Stimulated activated CD8-positive, alpha-beta memory T cell treated with anti-CD3 and anti-CD28 coated beads, Interleukin-7, amount 100 ng/mL, for 1 hour (primary cell): ENCODE measurements at places on chromosomes 12 and 14.

DNA sequence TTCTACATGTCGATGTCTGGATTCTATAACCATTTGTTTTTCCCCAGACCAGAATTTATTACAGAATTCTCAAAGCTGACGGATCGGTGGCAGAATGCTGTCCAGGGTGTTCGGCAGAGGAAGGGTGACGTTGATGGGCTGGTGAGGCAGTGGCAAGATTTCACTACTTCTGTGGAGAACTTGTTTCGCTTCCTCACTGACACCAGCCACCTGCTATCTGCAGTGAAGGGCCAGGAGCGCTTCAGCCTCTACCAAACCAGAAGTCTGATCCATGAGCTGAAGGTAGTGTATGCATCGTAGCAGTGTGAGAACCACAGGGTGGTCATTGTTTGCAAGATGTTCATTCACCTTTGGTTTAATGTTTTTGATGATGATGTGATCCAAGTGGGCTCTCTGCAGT lies 124.0 kb downstream of the ESR2 start:
- DNase-seq: no peak

GRCh38 chr12:13000925-13001774 lies 1.1 kb upstream of the HEBP1 start:
- DNase-seq: peak; percentile 3

- DNase-seq: no peak
Measured at GRCh38 chr14:47852278-47852677, 176.9 kb upstream of the MDGA2 start.

DNA sequence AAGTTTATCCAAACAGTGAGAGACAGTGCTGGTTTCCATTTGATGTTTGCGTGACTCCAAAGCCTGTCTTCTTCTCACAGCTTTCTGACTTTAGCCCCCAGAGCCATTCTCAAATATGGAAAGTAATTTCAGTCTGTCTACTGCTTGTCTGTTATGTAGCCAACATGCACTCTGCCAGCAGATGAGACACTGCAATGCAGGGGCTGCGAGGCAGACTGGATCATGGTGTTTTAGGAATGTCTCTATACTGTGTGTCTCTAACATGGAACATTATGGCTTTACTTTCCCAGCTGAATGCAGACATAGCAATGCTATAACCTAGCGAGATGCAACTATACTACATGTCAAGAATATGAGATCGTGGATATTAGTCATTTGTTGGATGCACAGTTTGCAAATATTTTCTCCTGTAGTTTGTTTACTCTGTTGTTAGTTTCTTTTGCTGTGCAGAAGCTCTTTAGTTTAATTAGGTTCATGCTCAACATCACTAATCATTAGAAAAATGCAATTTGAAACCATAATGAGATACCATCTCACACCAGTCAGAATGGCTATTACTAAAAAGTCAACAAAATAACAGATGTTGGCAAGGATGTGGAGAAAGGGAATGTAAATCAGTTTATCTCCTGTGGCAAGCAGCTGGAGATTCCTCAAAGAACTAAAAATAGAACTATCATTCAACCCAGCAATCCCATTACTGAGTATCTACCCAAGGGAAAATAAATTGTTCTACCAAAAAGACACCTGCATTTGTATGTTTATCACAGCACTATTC lies 235.8 kb upstream of the TMTC1 start:
- no peak for DNase-seq

DNA sequence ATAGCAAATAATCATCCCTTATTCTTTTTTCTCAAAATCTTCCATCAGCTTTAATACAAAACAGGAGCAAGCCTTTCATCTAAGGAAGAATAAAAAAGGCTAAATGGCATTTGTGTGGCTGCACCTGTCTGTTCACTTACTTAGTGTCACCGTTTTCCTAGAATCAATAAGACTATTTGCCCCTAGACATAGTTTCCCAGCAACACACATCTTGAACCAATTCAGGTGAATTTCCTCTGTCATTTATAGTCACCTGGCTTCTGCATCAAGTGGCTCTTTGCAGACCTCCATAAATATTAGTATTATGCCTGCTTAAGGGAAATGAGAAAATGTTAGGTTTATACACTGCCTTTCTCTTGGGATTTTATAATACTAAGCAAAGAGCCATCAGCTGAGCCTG lies 17.4 kb upstream of the GCH1 start:
- no peak for DNase-seq

DNA sequence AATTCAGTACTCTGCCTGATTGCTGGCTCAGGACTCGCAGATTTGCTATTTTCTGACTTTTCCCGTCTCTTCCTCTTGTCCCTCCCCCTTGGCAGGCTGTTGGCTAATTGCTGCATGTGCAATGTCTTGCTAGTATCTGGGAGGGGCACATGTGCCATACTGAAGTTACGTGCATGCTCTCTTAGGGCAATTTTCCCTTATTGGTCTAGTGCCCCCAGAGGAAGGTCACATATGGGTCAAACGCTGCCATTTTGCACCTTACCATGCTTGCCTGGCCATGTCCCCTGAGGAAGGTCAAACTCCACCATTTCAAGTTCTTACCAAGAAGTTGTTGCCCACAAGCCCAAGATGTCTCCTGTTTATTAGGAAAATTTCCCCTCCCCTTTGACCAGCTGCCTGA lies 13.9 kb upstream of the ERC1 start:
- no peak for DNase-seq

DNA sequence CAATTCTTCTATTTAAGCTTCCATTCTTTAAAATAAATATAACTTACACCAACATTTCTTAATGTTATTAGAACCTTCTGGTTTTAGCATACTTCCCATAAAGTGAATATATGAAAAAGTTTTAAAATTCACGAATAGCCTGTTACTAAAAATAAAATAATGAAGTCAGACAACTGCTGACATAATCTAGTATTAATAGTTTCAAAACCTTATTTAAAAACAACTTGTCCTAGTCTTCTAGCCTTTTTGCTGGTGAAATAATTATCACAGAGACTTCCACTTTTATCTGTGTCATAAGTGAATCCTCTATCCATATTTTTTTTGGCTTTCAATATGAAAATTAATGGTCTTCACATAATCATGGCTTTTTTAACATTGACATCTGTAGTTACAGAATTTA lies 93.8 kb upstream of the MON2 start:
- no peak for DNase-seq

GRCh38 chr12:83122623-83122934 lies 435.9 kb downstream of the TMTC2 start:
- DNase-seq: no peak

- DNase-seq: no peak
Measured at GRCh38 chr12:115620816-115621215, 656.7 kb downstream of the MED13L start.

GRCh38 chr12:26520869-26521268 lies 312.1 kb downstream of the ITPR2 start:
- no peak for DNase-seq

- no peak for DNase-seq
Measured at GRCh38 chr12:70332236-70332635, 33.9 kb upstream of the KCNMB4 start.

DNA sequence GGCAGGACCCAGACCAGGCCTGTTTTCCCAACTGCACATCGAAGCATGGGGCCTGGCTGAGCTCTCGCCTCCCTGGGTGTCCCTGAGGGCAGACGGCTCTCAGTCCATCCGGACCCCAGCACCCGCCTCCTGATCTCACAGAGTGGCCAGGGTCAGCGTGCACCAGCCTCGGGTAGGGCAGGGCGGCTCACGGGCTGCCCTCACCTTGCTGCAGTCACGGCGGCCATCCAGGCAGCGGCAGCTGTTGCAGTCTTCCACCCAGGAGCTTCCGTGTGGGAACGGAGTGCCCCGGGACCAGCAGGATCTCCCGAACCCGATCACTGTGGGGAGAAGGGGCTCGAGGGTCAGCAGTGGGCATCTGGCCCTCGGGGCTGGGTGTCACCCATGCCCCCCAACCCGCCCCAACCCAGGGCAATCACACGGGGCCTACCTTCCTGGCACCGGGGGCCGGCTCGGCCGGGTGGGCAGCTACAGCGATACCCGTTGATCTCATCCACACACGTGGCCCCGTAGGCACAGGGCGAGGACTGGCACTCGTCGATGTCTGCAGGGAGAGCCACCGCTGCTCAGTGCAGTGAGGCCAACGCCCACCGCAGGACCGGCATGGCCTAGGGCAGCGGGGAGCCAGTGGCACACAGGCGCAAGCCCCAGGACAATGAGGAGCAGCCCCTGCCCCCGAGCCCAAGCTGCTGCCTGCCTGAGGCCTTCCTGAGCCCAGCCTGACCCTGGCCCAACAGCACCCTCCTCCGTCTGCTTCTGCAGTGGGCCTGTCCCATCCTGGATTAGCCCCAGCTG lies 22.2 kb downstream of the JAG2 start:
- no peak for DNase-seq

DNA sequence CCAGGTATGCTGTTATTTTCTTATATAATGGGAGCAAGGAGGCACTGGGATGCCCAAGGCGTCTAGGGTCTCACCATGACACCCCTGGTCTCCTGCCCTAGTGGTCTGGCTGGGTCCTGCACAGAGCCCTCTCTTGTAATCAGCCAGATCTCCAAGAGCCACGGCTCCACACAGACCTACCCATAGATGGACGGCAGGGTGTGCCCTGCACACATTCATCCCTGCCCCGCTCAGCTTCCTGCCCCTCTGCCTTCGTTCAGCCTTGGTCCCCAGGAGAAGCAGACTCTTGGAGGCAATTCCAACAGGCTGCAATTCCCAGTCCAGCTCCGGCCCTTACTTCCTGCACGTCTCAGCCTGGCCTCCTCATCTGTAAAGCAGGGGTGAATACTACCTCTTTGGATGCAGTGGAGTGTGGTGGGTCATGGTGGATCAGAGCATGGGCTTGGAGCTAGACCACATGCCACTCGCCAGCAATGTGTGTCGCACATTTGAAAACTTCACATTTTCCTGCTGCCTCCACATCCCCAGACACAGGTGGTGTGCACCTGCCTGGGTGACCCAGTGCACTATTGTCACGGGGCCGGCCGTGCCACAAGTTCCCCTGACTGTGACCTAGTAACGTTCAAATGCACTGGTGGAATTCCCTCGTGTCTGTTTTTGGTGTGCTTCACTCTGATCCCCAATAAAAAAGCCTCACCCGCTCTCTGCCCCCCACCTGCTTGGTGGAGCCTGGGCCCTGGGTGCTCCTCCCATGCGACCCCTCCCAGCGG lies 171.1 kb upstream of the PRMT8 start:
- no peak for DNase-seq

- DNase-seq: no peak
Measured at GRCh38 chr14:68877993-68878575, 85.2 kb upstream of the ZFP36L1 start.

DNA sequence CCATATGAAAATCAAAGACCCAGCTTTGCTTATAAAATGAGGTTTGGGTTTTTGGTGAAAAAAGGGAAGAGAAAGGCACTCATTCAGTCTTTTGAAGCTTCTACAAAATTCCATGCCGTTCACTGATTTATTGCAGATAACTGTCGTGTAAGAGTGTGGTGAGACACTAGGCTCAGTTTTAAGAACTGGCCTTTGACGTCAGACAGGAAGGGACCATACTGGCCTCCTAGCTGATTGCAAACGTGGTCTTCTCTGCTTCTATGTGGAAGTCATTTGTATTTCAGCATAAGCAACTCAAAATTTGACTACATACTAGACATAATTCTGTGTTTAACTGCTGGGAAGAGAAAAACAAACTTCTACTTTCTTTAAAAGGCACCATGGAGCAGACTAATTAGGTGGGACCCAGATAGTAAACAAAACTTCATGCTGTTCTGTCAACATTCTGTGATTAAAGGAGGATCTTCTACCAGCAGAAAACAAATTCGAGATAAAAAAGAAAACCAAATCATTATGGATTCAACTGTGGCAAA lies 168.7 kb downstream of the TTC7B start:
- no peak for DNase-seq

- DNase-seq: no peak
Measured at GRCh38 chr12:71810921-71811320, 28.6 kb upstream of the TBC1D15 start.

DNA sequence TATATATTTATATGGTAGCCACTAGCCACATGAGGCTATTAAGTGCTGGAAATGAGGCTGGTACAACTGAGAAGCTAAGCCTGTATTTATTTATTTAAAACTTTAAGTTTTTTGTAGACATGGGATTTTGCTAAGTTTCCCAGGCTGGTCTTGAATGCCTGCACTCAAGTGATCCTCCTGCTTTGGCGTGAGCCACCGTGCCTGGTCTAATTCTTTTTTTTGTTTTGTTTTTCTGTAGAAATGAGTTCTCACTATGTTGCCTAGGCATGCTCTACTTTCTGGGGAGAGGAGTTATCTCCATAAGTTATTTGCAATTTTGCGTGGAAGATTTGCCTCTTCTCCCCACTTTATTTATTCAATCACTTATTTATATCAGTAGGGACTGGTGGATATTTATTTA lies 4.8 kb upstream of the SNRNP35 start:
- DNase-seq: no peak

DNA sequence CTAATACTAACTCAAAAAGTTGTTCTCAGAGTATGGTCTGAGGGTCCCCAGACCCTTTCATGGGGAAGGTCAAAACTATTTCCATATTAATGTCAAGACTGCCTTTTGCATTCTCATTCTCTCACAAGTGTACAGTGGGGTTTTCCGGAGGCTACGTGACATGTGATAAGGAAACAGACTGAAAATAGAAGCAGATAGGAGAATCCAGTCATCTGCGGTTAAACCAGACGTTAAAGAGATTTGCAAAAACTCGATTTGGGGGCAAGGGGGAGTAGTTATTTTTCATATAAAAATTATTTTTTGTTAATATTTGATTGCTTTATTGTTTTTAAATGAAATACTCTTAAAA lies 1.0 kb upstream of the NAP1L1 start:
- no peak for DNase-seq

DNA sequence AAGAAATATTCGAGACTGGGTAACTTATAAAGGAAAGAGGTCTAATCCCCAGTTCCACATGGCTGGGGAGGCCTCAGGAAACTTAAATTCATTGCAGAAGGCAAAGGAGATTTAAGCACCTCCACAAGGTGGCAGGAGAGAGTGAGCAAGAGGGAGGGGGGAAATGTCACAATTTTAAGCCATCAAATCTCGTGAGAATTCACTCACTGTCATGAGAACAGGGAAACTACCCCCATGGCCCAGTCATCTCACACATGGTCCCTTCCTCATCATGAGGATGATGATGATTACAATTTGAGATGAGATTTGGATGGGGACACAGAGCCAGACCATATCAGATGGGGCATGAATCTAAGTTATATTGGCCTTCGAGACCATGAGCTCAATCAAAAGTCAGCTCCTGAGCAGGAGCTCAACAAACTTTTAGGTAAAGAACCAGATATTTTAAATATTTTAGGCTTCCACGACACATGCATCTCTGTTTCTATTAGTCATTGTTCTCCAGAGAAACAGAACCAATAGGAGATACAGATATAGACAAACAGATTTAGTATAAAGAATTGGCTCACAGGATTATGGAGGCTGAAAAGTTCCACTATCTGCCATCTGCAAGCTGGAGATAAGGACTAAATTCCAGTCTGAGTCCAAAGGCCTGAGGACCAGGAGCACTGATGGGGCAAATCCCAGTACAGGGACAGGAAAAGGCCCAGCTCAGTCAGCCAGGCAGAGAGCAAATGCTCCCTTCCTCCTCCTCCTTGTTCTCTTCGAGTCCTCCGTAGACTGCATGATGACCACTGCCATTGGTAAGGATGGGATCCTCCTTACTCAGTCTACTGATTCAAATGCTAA lies 24.9 kb downstream of the DGLUCY start:
- no peak for DNase-seq

GRCh38 chr12:25979059-25979458 lies 20.6 kb downstream of the RASSF8 start:
- DNase-seq: no peak
